ENCODE measurements at places on chromosomes 12 and 14.

GRCh38 chr12:94157981-94158411 is 9.6 kb downstream of the PLXNC1 start:
- H3K36me3 ChIP-seq: no peaks in the 10 kb centered on the region
- no peak for DNase-seq

DNA sequence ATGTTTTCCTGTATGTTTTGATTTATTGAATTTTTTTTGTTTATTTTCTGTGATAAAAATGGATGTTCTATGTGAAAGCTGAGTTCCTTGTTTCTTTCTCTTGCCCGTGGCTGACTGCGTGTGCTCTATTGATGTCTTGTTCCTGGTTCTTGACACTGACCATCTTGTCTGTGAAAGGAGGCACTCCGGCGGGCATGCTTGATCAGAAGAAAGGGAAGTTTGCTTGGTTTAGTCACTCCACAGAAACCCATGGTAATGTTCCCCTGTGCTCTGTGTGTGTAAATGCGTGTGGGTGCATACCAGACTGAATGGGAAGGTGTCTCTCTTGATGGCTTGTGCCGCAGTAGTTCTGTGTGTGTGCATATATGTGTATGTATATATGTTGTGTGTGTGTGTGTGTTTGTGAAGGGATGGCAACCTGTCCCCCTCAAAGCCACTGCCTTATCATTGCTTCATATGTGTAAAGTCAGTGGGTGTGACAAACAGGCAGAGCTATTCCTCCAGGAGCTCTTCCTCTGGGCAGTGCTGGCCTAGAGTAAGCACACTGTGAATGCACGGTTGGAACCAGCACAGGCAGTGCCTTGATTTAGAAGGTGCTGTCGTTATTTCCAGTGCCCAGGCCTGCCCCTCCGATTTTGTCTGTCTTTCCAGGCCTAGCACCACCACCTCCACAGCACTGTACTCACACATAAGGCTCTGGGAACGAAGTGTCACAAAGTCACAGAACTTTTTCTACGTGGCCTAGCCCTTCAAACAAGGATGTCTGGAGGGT is 247.3 kb upstream of the FKBP4 start:
- H3K4me3 ChIP-seq: no peak overlapping the region
- no peaks in the 10 kb centered on the region for H3K4me1 ChIP-seq
- DNase-seq: no peak
- H3K27me3 ChIP-seq: no peaks in the 10 kb centered on the region
- H3K36me3 ChIP-seq: no peaks in the 10 kb centered on the region

GRCh38 chr14:104286086-104286485 is 147.7 kb downstream of the KIF26A start:
- peaks cover 23% of the 10 kb centered on the region for H3K27me3 ChIP-seq
- no peak overlapping the region for H3K27ac ChIP-seq
- DNase-seq: no peak
- no peaks in the 10 kb centered on the region for H3K36me3 ChIP-seq

DNA sequence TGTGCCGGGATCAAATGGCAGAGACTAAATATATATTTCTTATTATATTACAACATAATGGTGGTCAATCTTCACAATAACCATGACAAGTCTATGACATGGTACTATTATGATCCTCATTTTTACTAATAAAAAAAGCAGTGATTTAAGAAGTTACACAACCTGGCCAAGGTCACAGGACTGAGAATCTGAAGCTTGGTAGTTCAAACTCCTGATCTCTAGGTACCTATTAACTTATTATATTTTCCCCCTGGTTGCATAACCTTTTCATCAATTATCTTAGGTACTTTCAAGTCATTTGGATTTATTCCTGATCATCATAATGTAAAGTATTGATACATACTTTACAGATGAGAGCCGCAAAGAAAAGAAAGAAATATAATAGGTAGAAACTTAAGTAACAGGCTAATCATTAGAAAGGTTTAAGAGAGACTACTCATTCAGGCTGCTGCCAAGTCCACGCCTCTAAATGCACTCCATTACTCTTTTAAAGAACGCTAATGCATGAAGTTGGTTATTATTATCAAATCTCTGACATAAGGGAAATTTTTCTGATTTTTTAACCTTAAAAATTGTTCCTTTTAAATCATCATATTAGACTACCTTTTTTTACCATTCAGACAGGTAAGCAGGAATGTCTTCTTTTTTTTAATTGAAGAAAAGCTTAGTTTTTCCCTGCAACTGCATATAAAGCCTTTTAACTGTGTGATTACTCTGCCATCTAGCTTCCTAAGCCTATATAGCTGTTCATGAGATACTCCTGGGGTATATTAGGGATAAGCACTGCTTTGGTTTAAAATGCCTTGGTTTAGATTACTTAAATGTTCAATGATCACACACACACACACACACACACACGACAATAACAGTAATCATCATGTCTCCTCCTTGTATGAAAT is 35.6 kb downstream of the RPS29 start:
- no peaks in the 10 kb centered on the region for H3K36me3 ChIP-seq
- no peak overlapping the region for H3K4me3 ChIP-seq
- H3K27me3 ChIP-seq: no peaks in the 10 kb centered on the region
- no peak for DNase-seq
- H3K27ac ChIP-seq: no peak overlapping the region

- H3K36me3 ChIP-seq: peaks cover 46% of the 10 kb centered on the region
- no peak overlapping the region for H3K4me3 ChIP-seq
- no peaks in the 10 kb centered on the region for H3K27me3 ChIP-seq
- no peaks in the 10 kb centered on the region for H3K4me1 ChIP-seq
These were observed 58.7 kb downstream of the LRCOL1 start for GRCh38 chr12:132551641-132552031.

GRCh38 chr14:104341532-104342434 is 203.4 kb downstream of the KIF26A start:
- no peak for DNase-seq
- no peak overlapping the region for H3K4me3 ChIP-seq
- H3K27ac ChIP-seq: no peak overlapping the region
- H3K27me3 ChIP-seq: peaks cover 64% of the 10 kb centered on the region
- no peaks in the 10 kb centered on the region for H3K36me3 ChIP-seq
- H3K4me1 ChIP-seq: peaks cover 4% of the 10 kb centered on the region

- H3K27me3 ChIP-seq: no peaks in the 10 kb centered on the region
- H3K36me3 ChIP-seq: no peaks in the 10 kb centered on the region
- peaks cover 23% of the 10 kb centered on the region for H3K4me1 ChIP-seq
- no peak overlapping the region for H3K27ac ChIP-seq
These were observed 46.5 kb downstream of the ARID2 start for GRCh38 chr12:45775964-45776363.

GRCh38 chr12:3712209-3712992 is 40.5 kb downstream of the CRACR2A start:
- no peaks in the 10 kb centered on the region for H3K27me3 ChIP-seq
- no peaks in the 10 kb centered on the region for H3K36me3 ChIP-seq
- no peak overlapping the region for H3K27ac ChIP-seq
- DNase-seq: no peak
- H3K4me3 ChIP-seq: no peak overlapping the region

GRCh38 chr12:16600525-16600924 is 5.4 kb downstream of the LMO3 start:
- H3K4me1 ChIP-seq: peaks cover 4% of the 10 kb centered on the region
- H3K36me3 ChIP-seq: no peaks in the 10 kb centered on the region
- DNase-seq: no peak
- no peak overlapping the region for H3K27ac ChIP-seq
- no peak overlapping the region for H3K4me3 ChIP-seq

GRCh38 chr12:125634813-125635212 is 569.6 kb downstream of the AACS start:
- H3K4me3 ChIP-seq: no peak overlapping the region
- H3K27me3 ChIP-seq: no peaks in the 10 kb centered on the region
- no peak overlapping the region for H3K27ac ChIP-seq
- no peaks in the 10 kb centered on the region for H3K36me3 ChIP-seq

GRCh38 chr12:76035045-76035444 is 3.5 kb upstream of the PHLDA1 start:
- H3K4me3 ChIP-seq: no peak overlapping the region
- no peaks in the 10 kb centered on the region for H3K36me3 ChIP-seq
- peaks cover 27% of the 10 kb centered on the region for H3K4me1 ChIP-seq
- no peak for DNase-seq
- H3K27ac ChIP-seq: no peak overlapping the region

- H3K27me3 ChIP-seq: no peaks in the 10 kb centered on the region
- peaks cover 69% of the 10 kb centered on the region for H3K36me3 ChIP-seq
- DNase-seq: no peak
- no peak overlapping the region for H3K27ac ChIP-seq
- no peaks in the 10 kb centered on the region for H3K4me1 ChIP-seq
- H3K4me3 ChIP-seq: no peak overlapping the region
These were observed 75.5 kb downstream of the RAD52 start for GRCh38 chr12:873954-874353.

DNA sequence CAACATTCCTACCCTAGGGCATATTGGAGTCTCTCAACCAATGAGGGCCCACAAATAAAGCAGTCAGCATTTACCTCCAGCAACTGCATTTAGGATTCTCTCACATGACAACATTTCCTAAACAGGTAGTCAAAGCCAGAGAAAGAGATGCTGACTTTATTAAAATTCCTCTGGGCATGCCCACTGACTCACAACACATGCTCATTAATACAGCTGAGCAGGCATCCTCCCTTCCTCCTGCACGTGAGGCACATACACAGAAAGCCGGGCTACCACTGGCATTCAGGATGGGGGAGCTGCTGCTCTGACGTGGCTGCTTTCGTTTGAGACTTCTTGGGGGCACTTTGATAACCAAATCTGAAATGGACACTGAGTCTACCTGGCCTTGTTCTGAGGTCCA is 174.1 kb downstream of the NRXN3 start:
- H3K27ac ChIP-seq: no peak overlapping the region
- H3K27me3 ChIP-seq: no peaks in the 10 kb centered on the region
- no peaks in the 10 kb centered on the region for H3K36me3 ChIP-seq
- H3K4me1 ChIP-seq: no peaks in the 10 kb centered on the region
- H3K4me3 ChIP-seq: no peak overlapping the region

DNA sequence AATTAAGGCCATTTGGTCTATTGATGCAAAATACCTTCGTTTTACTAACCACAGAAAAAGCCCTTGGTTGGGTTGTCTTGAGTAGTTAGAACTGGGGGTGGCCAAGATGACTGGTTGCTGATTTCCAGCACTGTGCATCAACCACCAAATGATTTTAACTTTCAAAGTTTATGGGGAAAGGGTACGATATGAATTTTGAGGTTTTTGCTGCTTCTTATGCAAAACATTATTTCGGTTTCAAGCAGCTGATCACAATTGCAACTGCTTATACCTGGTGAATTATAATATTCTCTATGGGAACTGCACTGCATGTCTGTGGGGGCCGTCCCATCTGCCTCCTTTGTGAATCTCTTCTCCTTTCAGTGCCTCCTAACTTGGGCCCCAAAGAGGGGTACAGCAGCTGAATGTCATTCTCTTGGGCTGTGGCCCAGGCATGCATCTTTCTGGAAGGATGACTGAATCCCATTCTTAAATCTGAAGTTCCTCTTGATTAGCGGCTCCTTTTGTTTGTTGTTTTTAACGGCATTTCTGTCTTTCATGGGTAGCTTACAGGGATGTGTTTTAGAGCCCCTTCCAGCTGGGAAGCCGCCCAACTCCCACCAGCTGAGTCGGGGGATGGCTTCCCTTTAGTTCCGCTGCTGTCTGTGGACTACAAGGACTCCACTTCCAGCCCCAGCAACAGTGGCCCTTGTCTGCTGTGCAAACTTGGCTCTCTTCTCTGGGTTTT is 479.8 kb downstream of the ZFP36L1 start:
- H3K27me3 ChIP-seq: no peaks in the 10 kb centered on the region
- H3K27ac ChIP-seq: no peak overlapping the region
- H3K4me1 ChIP-seq: peaks cover 16% of the 10 kb centered on the region
- no peaks in the 10 kb centered on the region for H3K36me3 ChIP-seq

- DNase-seq: no peak
- H3K4me3 ChIP-seq: no peak overlapping the region
- H3K27me3 ChIP-seq: no peaks in the 10 kb centered on the region
- H3K36me3 ChIP-seq: peaks cover 38% of the 10 kb centered on the region
These were observed 1.7 kb upstream of the GPD1 start for GRCh38 chr12:50102131-50102531.

GRCh38 chr12:116157845-116158267 is 119.6 kb downstream of the MED13L start:
- H3K27me3 ChIP-seq: no peaks in the 10 kb centered on the region
- no peak for DNase-seq
- no peak overlapping the region for H3K27ac ChIP-seq
- no peak overlapping the region for H3K4me3 ChIP-seq

DNA sequence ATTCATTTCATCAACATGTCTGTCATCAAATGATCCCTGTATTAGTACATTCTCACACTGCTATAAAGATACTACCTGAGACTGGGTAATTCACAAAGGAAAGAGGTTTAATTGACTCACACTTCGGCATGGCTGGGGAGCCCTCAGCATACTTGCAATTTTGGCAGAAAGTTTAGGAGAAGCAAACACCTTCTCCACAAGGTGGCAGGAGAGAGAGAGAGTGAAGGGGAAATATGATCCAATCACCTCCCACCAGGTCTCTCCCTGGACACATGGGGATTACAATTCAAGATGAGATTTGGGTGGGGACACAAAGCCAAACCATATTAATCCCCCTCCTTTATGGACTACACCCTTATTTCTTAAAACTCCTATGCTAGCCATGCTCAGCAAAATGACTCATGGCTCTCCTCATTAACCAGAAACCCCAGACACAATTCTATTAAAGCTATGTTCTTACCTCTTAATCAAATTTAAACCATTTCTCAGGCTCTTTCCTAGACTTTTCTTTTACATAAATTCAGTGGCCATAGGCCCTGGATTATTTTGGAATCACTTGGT is 932.3 kb downstream of the FLRT2 start:
- no peak for DNase-seq
- no peaks in the 10 kb centered on the region for H3K36me3 ChIP-seq
- no peaks in the 10 kb centered on the region for H3K27me3 ChIP-seq
- no peak overlapping the region for H3K4me3 ChIP-seq
- H3K4me1 ChIP-seq: no peaks in the 10 kb centered on the region

GRCh38 chr14:80973931-80974641 is 18.7 kb downstream of the TSHR start:
- H3K4me3 ChIP-seq: no peak overlapping the region
- no peak for DNase-seq
- H3K36me3 ChIP-seq: no peaks in the 10 kb centered on the region

DNA sequence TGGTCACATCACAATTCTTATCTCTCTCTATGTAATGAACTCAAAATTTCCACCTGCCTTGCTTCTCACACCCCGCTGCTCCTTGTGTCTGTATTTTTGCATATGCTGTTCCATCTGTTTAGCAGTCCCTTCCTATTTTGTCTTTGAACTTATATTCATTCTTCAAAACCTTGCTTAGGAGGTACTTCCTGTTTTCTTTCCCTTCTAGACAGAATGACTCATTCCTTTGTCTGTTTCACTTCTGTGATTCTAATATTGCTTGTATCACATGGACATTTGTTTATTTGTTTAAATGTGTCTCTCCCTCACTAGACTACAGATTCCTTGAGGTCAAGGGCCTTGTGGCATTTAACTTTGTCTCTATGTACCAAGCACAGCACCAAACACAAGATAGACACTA is 424.2 kb downstream of the ETNK1 start:
- no peak overlapping the region for H3K27ac ChIP-seq
- no peak overlapping the region for H3K4me3 ChIP-seq
- DNase-seq: no peak
- no peaks in the 10 kb centered on the region for H3K27me3 ChIP-seq
